ENCODE measurements at places on chromosomes 3 and 15. TPM values are rescaled to one million over a fixed set of nuclear protein-coding genes. Genes with fewer than 3 reads are reported as not detected.

DNA sequence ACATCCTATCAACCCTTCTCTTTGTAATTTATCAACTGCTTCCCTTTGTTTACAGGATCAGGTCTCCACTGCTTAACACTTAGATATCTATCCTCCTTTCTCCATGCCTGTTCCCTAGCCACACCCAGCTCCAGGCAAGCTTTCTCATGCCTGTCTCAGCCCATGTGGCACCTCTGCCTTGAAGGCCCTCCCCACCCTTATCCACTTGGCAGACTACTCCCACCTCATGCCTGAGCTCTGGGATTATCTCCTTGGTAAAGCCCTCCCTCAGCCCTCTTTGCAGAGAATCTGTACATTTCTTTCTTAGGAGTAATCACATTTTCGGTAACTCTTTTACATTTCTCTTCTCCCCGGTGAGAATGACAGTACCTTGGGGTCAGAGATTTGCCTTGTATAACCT, 96.0 kb downstream of the ATP1B3 start:
- DNase-seq = no peak

DNA sequence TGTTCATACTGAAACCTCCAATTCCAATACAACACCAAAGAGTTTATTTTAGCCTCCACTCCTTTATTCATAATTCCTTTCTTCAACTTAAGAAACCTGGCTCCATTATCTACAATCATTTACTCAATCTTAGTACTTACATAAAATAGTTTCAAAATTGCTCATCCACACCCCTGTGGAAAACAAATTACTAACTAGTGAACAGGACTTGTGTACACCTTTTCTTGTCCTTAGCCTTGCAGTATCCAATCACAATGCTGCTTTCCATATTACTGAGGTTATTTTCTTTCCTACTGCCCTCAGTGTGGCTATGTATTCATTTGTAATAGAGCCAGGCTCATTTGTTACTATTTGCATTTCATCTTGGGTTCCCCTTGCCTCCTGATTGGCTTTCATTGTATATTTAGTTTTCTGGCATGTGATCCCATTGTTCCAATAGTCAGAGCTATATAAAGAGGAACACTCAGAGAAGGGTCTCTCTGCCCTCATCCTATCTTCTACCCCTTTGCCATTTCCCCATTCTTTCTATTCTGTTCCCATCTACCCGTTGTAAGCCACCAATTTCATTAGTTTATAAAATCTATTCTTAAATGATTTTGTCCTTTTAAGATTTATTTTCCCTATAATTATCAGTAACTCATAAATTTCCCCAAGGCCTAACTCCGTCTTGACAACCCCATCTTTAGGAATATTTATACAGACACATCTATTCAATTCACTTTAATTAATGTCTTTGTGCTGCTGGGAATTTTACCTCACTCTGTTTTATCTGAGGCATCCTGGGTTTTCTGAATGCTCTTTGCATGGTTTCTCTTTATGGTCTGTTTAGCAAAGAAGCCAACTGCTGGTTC, 67.9 kb upstream of the RBP1 start:
- DNase-seq = no peak

Gene GXYLT2
- not detected for polyA plus RNA-seq

DNA sequence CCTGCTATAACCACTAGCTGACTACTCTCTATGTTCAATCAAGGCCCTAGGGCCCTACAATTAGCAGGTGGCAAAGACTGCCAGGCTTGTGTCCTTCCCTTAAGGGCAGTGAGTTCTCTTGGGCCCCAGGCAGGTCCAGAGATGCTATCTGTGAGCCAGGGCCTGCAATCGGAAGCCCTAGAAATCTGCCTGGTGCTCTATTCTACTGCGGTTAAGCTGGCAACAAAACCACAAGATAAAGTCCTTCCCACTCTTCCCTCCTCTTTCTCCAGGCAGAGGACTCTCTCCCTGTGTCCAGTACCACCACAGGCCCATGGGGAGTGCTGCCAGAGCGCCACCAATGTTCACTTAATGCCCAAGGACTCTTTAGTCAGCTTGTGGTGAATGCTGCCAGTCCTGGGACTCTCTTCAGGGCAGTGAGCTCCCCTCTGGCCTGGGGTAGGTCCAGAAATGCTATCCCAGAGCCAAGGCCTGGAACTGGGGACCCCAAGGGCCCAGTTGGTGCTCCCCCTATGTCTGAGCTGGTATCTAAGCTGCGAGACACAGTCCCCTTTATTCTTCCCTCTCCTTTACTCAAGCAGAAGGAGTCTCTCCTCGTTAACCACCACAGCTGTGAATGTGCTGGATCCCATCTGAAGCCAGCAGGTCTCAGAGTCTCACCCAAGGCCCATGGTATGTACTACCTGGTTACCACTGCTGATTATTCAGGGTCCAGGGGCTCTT, 34.7 kb downstream of the XXYLT1 start:
- DNase-seq = no peak

GRCh38 chr15:44765036-44765435, 28.7 kb downstream of the TRIM69 start:
- DNase-seq = no peak

DNA sequence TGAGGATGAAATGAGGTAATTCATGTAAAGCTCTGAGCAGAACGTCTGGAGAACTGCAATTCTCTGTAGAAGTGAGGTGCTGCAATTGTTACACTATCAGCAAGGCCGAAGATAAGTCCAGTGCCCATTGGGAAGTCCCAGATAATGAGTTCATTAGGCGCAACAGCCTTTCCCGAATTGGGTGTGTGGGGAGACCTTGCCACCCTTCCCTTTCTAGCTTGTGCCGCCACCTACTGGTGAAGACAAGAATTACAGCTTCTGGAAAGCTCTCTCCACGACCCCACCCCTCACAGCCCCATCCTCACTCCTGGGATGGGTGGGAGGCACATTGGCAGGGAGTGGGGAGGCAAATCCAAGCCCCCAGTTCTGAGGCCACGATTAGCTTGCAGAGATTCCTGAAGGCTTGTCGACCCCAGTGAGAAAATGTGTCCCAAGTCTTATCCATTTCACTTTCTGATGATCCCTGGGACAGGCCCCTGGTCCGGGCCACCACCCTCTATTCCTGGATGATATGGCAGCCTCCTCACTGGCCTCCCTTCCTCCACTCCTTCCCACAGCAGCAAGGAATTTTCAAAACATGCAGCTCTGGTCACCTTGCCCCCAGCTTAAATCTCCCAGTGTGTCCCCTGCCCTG, 36.4 kb downstream of the FAM3D start:
- DNase-seq = peak; percentile 71

- DNase-seq = no peak
Measured at GRCh38 chr15:57806003-57806402, 99.5 kb downstream of the POLR2M start.

Gene FMN1
- polyA plus RNA-seq = 0.40 TPM

DNA sequence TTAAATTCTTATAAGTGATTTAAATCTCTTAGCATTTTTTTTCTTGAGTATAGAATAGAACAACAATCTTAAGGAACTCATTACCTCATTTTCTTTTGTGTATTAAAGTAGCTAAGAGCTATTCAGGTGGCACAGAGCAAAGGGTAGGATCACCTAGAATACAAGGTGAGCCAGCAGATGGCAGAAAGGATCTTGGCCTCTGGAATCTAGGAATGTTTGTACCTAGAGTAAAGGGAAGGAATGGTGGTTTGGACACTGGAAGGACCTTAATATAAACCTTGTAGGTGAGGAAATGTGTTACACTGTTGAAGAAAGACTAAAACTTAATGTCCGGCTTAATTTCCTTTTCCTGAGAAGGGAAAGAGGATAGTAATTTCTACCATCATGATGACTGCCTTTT, 89.0 kb downstream of the GHSR start:
- no peak for DNase-seq

Gene RPN1
- 40.4 TPM for polyA plus RNA-seq

DNA sequence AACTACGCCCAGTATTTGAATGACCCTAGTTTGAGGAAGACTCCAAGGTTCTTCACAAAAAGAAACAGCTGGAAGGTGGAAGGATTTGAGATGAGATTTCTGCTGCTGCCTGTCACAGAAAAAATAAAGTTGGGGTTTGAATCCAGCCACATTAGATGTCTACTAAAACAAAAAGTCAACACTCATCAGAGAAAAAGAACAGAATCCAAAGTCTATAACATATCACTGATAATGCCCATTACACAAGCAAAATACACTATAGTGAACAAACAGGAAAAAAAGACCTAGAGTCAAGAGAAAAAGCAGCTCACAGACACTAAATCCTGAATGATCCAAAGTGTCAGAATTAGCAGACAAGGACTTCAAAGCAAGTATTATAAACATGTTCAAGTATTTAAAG, 56.0 kb downstream of the RFX7 start:
- DNase-seq = no peak

DNA sequence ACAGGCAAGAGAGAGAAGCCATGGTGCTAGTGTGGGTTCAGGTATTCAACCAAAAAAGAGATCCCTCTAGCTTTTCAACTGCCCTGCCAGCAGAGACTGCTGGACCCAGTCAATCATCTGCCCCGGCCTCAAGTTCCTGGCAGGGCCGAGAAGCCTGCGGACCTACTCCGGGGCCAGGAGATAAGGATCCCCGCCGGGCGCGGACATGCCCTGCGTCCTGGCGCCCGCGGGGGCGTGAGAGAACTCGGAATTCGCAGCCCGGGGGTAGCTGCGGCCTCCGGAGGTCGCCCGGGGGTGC, 821 bp upstream of the MAGI1 start:
- DNase-seq = no peak

DNA sequence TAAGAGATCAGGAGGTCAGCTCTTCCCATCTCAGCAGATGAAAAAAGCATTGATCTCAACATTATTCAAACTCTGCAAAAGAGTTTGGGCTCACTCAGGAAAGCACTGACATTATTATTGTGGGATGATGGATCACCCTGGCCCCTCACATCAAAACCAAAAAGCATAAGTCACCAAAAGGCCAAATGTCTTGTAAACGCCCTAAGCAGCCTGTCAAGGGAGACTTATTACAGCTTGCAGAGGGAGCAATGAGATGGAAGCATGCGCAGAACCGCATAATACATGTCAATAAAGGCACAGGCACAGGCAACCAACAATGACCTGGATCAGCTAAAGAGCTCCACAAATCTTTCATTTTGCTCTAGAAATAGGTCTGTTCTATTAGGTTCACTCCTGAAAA, 4.6 kb downstream of the FSIP1 start:
- no peak for DNase-seq

Gene IGF2BP2
- polyA plus RNA-seq = not detected

Gene ARPIN
- 0.09 TPM for polyA plus RNA-seq

DNA sequence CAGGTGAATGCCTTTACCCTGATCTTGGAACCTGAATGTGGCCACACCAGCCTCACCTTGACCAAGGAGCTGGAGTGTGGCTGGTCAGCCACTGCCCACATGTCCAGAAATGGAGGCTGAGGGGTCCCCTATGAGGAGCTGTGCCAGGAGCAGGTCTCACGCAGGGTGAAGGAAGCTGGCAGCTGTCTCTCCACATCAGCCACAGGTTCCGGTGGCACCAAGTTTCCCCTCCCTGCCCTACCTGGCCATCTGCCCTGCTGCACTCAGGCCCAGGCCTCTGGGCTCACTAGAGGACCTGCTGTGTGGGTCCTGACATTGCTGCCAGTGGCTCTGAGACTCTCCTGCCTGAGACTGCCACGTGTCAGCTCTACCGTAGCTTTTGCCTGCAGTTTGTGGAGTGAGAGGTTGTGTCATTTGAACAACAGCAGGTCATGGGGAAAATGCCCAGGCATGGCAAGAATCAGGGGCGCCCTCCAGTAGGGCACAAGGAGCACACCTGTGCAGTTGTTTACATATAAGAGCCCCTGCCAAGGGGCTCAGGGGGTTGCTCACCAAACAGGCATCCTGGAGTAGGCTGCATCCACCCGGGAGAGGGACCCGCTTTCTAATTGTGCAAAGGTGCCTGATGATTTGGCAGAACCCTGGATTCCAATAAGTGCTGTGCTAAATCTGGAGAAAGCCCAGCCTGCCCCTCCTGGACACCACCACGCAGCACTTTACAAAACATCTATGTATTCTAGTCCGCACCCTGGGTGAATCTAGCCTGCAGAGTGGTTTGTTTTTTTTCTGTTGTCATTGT, 258.5 kb upstream of the TLE3 start:
- no peak for DNase-seq

Gene ALPK3
- 0.07 TPM for polyA plus RNA-seq

Gene SLC27A2
- 0.39 TPM for polyA plus RNA-seq
